ENCODE measurements at places on chromosomes 11 and 22. TPM values are rescaled to one million over a fixed set of nuclear protein-coding genes. Genes with fewer than 3 reads are reported as not detected.

MOGAT2 gene
- total RNA-seq, result not detected

CLDN5 gene
- total RNA-seq, result not detected

DNA sequence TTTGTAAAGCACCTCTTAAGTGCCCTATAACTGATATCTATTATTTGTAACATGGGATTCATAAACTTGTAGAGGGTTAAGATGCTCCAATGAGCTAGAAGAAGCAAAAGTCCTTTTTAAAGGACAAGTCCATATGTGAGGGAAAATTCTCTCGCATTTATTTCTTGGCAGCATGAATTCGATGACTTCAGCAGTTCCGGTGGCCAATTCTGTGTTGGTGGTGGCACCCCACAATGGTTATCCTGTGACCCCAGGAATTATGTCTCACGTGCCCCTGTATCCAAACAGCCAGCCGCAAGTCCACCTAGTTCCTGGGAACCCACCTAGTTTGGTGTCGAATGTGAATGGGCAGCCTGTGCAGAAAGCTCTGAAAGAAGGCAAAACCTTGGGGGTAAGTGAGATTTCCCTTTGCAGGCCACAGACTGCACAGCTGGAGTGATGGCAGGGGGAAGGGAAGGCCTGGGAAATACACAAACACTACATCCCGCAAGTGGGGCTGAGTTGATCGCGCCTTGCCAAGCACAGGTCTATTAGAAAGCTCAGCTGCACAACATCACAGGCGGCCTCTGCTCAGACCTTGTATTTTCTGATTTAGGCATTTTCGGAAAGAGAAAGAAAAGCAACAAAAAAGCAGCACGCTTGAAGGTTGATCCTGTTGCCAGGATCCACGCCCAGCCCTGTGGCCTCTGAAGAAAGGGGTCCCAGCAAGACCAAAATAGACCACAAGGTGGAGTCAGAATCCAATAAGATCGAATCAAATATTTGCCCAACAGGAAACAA is 1.5 kb downstream of the MS4A8 start:
- no peak for DNase-seq

DNA sequence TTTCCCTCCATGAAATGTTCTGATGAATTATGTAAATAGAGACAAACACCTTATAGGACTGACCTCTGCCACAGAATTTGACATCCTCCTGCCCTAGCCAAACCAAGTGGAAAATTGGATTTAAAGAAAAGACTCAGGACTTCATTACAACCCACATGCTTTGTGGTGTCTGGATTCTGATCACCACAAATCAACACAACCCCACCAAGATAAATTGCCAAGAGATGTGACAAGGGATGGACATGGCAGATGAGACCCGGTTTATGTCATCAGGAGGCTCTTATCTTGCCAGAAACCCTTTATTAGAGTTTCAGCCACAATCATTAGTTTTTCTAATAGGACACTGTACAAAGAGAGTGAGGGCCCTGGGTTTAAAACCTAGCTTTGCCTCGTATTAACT is 57.9 kb upstream of the SLC6A5 start:
- no peak for DNase-seq

GRCh38 chr22:23537416-23537815 is 42.7 kb downstream of the IGLL1 start:
- DNase-seq, result no peak

NXPE1 gene
- total RNA-seq, result not detected

DNA sequence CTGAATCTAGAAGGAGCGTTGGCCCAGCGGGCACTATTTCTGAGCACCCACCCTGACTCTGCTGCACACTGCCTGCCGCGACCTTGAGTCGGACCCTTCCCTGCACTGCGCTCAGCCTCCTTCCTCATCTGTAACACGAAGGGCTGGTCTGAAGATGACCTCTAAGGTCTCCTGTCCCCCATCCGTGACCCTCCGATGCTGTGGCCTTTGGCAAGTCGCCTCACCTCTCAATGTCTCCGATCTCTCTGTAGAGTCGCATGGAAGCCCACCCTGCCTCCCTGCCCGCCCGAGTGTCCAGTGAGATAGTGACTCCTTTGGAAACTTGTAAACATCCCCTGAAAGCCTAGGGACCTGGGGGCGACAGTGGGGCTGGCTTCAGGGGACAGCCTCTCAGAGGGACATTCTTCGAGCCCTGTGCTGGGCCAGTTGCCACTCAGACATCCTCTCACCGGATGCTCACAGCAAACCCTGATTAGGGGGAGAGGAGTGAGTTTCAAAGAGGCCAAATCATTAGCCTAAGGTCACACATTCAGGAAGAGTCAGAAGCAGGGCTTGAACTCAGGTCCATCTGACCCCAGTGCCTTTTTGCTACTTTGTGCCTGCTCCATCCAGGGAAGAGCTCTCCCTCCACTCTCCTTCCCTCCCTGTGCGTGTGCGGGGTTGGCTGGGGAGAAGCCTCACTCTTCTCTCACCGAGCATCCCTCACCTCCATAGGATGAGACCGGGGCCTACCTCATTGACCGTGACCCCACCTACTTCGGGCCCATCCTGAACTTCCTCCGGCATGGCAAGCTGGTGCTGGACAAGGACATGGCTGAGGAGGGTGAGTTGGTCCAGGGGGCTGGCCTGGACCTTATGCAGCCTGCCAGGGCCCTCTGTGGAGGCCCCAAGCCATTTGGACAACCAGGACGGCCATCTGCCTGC is 1.1 kb downstream of the KCTD17 start:
- no peak for DNase-seq

GRCh38 chr11:36463781-36464180 is 46.3 kb downstream of the TRAF6 start:
- DNase-seq, result no peak

DNA sequence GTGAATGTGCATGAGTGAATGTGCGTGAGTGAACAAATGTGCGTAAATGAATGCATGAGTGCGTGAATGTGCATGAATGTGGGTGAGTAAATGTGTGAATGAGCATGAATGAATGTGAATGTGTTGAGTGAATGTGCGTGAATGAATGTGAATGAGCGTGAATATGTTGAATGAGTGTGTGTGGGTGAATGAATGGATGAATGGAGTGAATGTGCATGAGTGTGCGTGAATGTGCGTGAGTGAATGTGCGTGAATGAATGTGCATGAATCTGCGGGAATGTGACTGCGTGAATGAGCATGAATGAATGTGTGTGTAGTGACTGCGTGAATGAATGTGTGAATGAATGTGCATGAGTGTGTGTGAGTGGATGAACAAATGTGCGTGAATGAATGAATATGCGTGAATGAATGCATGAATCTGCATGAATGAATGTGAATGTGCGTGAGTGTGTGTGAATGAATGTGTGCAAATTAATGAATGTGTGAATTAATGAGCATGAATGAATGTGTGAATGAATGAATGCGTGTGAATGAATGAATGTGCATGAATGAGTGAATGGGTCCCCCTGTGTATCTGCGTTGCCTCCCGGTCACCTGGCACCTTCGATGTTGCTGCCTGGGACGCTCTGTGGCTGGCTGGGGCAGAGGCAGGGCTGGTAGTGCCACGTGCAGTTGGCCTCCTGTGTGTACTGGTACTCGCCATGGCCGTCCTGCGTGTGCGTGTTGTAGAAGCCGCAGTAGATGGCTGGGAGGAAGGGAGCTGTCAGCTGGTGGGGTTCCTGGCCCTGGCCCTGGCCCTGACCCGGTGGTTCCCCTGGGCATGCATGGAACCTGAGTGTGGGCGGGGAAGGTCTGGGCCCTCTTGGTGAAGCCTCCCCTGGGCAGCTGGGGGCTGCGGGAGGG is 13.4 kb downstream of the MUC6 start:
- no peak for DNase-seq

DNA sequence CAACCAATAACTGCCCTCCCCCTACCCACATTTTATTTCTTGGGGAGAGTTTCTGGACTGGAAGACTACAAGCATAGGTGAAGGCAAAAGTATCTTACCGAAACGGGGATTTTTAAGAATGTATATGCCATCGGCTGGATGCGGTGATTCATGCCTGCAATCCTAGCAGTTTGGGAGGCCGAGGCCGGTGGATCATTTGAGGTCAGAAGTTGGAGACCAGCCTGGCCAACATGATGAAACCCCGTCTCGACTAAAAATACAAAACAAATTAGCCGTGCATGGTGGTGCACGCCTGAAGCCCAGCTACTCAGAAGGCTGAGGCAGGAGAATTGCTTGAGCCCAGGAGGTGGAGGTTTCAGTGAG is 20.8 kb upstream of the SLN start:
- no peak for DNase-seq

DNA sequence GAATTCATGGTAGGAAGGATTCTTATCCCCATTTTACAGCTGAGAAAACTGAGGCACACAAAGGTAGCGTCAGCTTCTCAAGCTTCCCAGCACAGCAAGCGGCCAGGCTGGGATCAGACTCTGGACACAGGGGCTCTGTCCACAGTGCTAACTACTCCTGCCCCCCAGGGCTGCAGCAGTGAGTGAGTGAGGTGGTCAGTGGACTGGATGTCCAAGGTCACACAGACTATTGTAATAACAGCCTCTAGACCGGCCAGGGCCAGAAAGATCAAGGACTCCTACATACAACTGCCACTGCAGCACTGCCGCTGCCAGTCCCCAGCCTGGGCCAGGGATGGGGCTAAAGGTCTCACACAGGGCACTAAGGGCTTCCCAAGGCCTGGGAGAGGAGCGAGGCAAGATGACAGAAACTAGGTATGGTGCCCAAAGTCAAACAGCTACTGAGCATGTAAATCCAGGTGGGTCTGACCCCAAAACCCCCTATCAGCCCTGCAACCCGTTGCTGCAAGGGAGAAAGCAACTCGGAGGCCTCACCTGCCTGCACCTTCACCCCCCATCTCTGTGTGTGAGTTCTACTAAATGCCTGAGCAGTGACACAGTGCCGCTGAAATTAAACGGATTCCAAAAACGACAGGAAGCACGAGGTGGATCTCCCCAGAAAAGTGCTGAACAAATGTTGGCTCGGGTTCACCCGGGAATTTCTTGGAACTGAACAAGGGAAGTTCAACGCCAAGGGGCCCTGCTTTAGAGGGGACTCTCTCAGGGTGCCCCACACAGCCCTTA is 161.8 kb upstream of the GRK3 start:
- DNase-seq, result peak; percentile 22

DNA sequence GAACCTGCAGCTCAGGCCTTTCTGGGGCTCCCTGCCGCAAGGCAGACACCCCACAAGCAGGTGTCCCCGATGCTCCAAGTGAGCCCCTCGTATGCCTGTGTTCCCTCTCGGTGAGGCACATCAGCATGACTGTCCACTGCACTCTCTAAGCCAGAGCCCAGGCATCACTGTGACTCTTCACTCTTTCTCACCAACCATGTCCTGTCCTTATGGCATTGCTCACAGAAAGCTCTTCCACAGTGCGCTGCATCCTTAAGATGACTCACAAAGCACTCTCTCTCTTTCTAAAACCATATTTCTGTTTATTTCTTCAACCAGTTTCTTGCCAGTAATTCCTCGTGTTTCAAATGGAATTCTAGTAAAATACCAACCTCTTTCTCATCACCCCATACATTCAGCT is 18.1 kb downstream of the GAB4 start:
- no peak for DNase-seq

DNA sequence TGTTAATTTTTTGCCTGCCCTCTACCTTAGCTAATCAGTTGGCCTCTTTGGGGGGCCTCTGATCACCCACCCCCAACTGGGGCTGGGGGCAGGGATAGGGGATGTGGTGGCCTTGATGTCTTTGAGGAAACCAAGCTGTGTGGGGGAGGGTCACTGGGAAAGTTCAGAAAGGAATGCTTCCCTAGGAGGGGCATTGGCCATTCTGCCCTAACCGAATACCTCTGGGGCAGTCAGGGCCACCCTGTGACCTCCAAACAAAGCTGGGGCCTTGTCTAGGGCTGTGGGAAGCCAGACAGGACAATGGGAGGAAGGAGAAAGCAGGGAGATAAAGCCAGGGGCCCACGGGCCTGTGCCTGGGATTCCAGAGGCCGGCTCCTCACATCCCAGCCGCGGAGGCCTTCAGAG is 97.5 kb downstream of the TSPAN18 start:
- no peak for DNase-seq

DNA sequence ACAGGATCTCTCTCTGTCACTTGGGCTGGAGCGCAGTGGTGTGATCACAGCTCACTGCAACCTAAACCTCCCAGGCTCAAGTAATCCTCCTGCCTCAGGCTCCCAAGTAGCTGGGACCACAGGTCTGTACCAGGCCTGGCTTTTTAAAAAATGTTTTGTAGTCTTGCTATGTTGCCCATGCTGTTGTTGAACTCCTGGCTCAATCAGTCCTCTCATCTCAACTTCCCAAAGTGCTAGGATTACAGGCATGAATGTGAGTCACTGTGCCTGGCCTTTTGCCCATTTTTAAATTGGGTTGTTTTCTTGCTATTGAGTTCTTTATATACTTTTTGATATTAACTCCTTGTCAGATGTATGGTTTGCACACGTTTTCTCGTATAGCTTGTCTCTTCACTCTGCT is 33.0 kb upstream of the PITPNB start:
- DNase-seq, result no peak

SPON1 gene
- total RNA-seq, result 3.9 TPM

PPP1R14B gene
- total RNA-seq, result 124 TPM

SIK2 gene
- total RNA-seq, result 10.2 TPM

APOC3 gene
- not detected for total RNA-seq

- DNase-seq, result no peak
Observed at GRCh38 chr11:110907629-110908028, 195.4 kb upstream of the ARHGAP20 start.

GRCh38 chr11:109507836-109508561 is 86.0 kb downstream of the C11orf87 start:
- DNase-seq, result no peak

DNAJC24 gene
- total RNA-seq, result 21.3 TPM

- no peak for DNase-seq
Observed at GRCh38 chr11:10488934-10489691, 34.0 kb downstream of the AMPD3 start.

GRCh38 chr11:19259487-19260345 is 19.0 kb upstream of the E2F8 start:
- peak; percentile 71 for DNase-seq

SHISA8 gene
- total RNA-seq, result not detected

GRCh38 chr11:107705027-107705426 is 6.8 kb downstream of the SLN start:
- DNase-seq, result no peak

DNA sequence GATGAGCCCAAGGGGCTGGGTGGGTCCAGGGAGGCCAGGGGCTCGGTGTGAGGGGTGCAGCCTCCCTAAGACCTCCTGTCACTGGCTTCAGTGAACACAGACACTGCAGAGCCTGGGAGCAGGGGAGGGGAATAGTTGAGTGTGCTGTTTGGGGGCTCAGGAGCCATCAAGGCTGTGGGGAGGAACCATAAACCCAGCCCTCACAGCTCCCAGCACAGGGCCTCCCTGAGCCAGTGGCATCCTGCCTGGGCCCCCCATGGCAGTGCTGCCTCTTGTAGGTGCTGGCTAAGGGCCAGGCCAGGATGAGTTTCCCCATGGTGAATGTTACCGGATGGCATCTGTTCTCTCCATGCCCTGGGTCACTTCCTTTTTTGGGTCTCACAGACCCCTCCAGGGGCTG is 25.5 kb downstream of the KCNJ5 start:
- no peak for DNase-seq

OR8H3 gene
- not detected for total RNA-seq
